Hepatic stellate cell (primary cell): ENCODE measurements at places on chromosomes 3 and 15.

DNA sequence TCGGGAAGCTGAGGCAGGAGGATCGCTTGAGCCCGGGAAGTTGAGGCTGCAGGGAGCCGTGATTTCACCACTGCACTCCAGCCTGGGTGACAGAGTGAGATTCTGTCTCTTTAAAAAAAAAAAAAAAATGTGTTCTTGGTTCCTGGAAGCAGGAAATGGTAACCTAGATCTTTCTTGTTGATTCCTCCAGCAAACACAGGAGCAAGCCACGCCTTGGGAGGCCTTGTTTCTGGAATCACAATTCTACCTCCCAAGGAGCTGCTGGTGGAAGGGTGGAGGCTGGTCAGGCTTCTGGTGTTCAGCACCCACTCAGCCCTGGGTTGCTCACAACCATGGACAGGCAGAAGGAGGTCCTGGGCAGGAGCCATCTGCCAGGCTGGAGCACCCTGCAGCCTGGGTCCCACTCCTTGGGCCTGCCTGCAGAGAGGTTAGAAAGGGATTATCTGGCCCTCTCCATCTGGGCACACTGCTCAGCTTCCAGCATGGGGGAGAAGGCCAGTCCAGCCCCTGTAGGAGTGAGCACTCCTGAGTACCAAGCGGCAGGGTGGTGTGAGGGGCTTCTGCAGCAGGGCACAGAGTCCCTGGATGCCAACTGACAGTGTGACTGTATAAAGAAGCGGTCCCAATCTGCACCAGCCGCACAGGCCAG is 65.6 kb downstream of the ABTB1 start:
- peak; percentile 49 for DNase-seq

- no peak for DNase-seq
These were observed 145.7 kb upstream of the NPHP3 start for GRCh38 chr3:132867956-132868355.

DNA sequence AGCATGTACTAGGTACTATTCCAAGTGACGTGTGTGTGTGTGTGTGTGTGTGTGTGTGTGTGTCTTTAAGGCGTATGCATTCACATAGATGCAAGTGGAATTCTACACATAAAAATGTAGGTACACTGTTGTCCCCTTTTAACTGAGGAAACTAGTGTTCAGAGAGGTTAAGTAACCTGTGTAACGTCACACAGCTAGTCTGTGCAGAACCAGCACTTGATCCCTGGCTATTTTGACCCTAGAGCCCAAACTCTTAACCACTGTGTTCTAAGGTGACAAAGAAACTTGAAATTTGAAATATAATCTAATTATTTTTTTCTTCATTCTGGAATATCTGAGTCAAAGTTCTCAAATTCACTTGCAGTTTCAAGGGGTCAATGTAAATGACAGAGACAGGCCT is 73.8 kb downstream of the TAFA4 start:
- no peak for DNase-seq

DNA sequence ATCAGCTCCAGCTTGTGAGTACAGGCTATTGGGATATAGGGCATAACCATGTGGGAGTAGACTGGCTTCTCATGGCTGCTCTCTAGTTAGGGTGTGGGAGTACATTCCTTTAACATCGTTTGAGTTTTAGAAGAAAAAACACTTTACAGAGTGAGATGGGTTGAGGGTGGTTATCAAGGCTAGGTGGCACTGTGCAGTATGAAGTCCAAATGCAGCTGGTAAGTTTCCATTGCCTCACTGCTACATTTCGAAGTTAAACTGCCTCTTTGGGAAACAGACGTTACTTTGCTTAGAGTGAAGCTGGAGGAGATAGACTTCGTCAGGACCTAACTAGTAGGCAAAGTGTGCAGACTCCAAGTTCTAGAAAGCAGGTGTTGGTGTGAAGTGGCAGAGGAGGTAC is 192.4 kb downstream of the SQOR start:
- no peak for DNase-seq

- DNase-seq, result no peak
These were observed 9.2 kb downstream of the HERC1 start for GRCh38 chr15:63824570-63824969.
